ENCODE measurements at places on chromosomes 7 and 10. TPM values are rescaled to one million over a fixed set of nuclear protein-coding genes. Genes with fewer than 3 reads are reported as not detected.

The OGDH gene
- total RNA-seq = 32.7 TPM

The CPEB3 gene
- 0.51 TPM for total RNA-seq

The MNX1 gene
- 4.2 TPM for total RNA-seq

The PLEKHA1 gene
- total RNA-seq = 28.3 TPM

The TAS2R3 gene
- not detected for total RNA-seq

The PALD1 gene
- 6.7 TPM for total RNA-seq
